ENCODE measurements at places on chromosomes 16 and 17.
A peak's percentile ranks its signal among the peaks of the same experiment; 100 is the strongest.

DNA sequence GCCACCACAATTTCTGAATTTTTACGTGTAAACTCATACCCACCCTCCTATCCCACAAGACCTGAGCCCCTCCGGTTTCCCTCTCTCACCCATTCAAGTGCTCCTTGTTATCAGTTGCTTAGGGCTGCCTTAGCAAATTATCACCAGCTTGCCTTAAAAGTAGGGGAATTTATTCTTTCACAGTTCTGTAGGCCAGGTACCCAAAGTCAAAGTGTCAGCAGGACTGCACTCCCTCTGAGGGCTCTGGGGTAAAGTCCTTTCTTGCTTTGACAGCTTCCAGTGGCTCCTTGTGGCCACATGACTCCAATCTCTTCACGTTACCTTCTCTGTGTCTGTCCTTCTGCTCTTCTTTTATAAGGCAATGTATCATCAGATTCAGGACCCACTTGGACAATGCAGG is 7.9 kb upstream of the TMEM220 start:
- no peak for DNase-seq

GRCh38 chr16:48081656-48082055 is 74.1 kb downstream of the ABCC12 start:
- no peak for DNase-seq

DNA sequence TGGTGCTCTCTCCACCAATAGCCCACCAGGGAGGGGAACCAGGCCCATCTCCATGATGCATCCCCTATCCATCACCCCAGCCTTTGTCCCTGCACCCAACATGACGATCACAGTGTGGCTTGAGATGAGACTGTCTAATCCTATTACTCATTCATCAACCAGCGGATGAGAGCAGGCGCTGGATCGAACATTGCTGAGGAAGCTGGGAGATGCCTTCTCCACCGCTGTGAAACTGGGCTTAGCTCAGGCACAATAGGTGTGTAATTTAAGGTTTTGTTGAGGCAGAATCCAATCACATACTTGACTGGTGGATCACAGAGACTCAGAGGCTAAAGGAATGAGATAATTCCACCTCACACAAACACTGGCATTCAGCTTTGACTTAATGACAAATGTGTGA is 64.6 kb upstream of the IRX3 start:
- no peak for DNase-seq

- DNase-seq = no peak
These were observed 1.9 kb downstream of the FBXL8 start for GRCh38 chr16:67161595-67162058.

- no peak for DNase-seq
These were observed 82.1 kb downstream of the MSI2 start for GRCh38 chr17:57338257-57338914.

DNA sequence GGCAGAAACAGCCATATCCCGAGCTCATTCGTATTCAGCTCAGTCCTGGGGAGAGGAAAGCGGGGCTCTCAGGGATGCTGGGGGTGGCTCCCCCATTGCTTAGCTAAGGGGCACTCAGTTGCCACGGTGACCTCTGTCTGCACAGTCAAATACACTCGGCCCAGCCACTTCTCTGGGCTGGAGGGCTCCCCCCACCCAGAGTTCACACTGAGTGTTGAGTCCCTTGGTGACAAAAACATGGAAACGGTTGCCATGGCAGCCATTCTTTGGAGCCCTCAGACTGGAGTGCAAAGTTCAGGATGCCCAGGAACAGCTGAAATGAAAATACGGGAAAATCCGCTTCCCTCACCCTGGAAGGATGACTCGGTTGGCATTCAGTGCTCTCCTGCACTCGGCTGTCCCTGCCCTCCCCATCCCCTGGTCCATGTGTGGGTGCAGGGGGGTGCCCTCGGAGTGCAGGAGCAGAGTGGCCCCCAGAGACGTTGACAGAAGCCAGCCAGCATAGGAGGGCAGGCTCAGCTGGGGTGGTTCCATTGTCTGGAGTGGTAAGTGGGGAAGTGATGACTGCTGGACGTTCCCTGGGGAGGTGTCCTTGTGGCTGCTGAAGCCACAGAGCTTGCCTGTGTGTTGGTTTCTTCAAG is 216.5 kb downstream of the NTN1 start:
- DNase-seq = no peak

DNA sequence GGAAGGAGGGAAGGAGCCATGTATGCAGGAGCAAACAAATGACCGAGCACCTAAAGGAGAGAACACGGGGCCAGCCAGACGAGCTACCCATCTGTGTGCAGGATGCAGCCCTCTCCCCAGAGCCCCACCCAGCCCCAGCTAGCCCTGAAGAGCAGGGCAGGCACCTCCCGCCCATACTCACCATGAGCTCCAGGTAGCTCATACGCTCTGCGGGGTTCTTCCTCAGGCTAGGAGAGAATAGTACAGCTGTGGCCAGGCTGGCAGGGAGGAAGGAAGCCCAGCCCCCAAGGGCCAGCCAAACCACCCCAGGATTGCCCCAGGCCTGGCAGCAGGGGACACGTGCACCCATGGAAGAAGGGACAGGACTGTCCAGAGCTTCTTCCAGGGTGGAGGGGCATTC is 81.9 kb downstream of the KCNJ18 start:
- no peak for DNase-seq

DNA sequence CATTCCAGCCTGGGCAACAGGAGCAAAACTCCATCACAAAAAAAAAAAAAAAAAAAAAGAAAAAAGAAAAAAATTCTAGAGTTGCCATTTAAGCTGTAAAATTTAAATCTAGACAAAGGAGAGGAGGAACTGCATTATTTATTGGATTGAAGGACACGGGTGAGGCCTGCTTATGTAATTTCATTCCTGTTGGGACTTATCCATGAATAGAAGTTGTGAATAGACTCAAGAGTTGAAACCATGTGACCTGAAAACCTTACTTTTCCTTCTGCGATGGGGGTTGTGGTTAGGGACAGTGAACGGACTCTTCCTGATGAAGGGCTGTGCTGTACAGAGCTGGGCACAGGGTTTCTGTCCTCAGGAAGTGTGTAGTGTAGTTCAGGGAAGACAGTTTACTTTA is 22.5 kb downstream of the BANP start:
- DNase-seq = no peak

GRCh38 chr17:29110372-29110757 is 67.4 kb downstream of the PIPOX start:
- DNase-seq = no peak

DNA sequence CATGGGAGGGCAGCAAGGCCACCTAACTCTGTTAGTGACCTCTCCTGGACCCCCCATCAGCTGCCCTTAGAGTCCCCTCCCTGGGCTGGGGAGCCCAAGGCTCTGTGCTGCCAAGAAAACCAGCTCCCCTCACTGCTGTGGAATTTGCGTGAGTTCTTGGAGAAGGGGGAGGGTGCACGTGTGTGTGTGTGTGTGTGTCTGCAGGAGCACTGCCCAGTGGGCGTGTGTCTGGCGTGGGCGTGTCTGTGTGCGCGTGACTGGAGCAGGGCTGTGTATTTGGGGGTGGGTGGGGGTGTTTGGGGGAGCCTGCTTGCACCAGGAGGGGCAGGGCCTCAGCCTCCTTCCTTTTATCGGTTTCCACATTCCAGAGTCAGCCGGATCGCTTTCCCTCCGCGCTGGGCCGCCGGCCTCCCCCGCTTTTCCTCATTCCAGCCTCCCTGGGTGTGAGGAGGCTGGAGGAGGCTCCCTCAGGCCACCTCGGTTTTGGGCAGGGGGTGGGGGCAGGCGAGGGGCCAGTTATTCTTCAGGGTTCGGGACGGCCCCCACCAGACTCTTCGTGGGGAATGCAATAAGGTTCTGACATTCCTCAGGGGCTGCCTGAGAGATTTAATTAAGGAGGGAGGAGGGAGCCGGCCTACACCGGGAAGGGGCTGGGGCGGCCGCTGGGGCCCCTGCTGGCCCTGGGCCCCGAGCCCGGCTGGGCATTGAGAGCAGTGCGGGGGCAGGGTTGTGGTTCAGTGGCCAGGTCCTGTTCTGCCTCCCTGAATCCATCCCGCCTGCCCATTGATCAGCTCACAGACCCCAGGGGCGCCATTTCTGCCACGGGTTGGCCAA is 2.5 kb downstream of the VASN start:
- no peak for DNase-seq

GRCh38 chr17:72790190-72790589 is 302.3 kb downstream of the SLC39A11 start:
- no peak for DNase-seq

GRCh38 chr16:86814256-86814655 is 235.9 kb downstream of the FOXL1 start:
- DNase-seq = no peak

- DNase-seq = no peak
These were observed 6.1 kb upstream of the NLRC5 start for GRCh38 chr16:56983211-56983751.

- no peak for DNase-seq
These were observed 488 bp downstream of the SENP3 start for GRCh38 chr17:7562208-7562605.

- no peak for DNase-seq
These were observed 222.5 kb upstream of the TOM1L1 start for GRCh38 chr17:54678158-54678557.

DNA sequence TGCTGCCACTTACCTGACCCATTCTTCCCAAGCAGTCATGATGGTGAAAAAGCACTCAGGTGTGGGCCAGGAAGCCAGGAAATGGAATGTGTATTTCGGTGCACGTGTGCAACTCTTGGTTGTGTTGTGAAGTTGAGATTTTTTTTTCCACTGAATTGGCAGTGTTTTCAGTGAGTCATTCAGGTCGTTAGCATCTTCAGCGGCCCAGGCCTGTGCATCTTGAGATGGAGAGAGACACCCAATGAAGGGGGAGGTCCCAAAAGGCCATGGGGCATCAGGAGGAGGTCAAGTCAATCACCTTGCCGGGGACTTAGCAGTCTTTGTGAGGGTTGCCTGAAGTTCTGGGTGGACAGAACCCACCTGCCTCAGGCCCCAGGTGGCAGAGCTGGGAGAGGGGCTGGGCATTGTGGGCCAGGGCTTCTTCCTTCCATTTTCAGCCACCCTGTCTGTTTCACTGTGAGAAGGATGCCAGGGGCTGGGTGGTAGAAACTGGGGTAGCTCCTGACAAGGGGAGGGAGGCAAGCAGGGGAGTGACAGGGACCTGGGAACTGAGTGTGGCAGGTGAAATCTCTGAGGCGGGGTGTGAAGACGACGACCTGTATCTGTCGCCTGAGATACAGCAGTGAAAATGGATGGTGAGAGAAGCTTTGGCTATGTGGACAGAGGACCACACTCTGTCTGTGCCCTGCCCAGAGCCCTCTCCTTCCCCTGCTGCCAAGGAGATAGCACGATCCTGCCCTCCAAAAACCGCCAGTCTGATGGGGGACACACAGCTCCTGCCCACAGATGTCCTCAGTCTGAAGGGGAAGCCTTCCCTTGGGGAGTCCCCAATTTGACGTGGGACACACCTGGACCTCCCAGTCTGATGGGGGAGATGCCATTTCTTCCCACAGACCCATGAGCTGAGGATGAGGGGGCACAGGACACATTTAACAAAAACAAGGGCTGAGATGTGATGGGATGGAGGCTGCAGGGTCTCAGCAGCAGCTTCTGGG is 11.9 kb downstream of the TBKBP1 start:
- DNase-seq = no peak

DNA sequence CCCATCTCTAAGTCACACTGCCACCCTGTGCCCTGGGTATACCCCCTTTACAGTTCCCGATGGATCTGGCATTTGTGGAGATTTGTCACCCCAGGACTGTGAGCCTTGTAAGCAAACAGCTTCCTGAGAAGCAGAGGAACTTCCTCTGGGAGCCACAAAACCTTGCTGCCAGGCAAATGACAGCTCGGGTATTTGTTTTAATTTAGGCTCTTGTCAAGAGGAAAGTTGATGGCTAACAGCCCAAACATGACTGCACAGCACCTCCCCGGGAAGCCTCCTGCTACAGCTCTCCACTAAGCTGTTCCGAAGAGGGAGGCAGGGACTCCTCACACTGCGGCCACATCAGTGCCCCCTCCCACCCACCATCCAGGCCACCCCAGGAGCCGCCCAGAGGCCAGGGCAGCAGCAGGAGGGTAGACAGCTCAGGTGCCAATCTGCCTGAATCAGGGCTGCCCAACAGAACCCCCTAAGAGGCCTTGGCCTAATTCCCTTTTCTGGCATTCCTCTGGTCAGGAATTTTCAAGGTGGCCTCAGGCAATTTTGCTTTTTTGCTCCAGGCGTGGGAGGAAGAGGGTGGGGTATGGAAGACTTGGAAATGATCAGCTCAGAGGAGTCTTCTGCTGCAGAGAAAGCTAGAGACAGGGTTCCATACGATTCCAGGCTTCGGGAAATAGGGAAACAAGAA is 2.6 kb downstream of the ABR start:
- DNase-seq = no peak

GRCh38 chr17:51085150-51085805 is 35.4 kb downstream of the SPAG9 start:
- no peak for DNase-seq

- DNase-seq = no peak
These were observed 53.1 kb downstream of the CMIP start for GRCh38 chr16:81497690-81498089.

- DNase-seq = no peak
These were observed 32.4 kb downstream of the SMARCE1 start for GRCh38 chr17:40615068-40615840.

GRCh38 chr16:50188619-50189136 is 35.6 kb downstream of the TENT4B start:
- no peak for DNase-seq

DNA sequence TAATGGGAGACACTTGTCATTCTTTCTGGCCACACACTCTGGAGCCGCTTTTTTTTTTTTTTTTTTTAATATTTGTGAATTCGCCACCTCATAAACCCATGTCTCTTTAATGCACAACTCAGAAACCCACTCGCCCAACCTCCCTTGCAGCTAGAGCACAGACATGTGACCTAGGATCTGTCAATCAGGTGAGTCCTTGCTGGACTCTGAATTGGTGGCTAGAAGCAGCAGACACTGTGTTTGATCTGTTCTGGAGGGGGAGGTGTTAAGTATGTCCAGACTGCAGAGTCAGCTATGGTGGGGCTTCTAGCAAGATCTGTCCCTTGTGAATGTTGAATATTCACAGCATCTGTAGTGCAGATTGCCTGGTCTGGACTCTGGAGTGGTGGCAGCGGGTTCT is 112.1 kb downstream of the PRKCB start:
- DNase-seq = no peak

- DNase-seq = no peak
These were observed 81.3 kb upstream of the PLCG2 start for GRCh38 chr16:81697616-81698309.

DNA sequence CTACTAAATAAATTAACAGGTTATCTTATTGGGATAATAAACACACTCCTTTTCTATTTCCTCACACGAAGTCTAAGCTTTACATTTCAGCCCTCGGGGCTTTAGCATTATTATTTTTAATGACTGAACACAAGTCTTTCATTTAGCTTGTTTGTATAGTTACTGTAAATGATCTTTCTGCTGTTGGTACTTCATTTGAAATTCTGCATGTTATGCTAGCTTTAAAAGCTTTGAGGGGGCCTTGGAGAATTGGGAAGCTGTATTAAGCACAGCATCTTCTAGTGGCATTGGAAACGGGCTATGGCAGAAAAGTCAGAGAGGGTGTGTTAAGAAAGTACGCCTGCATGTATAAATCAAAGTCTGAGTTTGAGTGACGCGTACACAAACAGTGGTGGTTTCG is 243.7 kb downstream of the FTO start:
- DNase-seq = peak; percentile 77

Data from NCI-H1436 treated with DMSO at 0.1 percent for 48 hours (cell line).